ENCODE measurements at places on chromosomes 12 and 14. TPM values are rescaled to one million over a fixed set of nuclear protein-coding genes. Genes with fewer than 3 reads are reported as not detected.
A peak's percentile ranks its signal among the peaks of the same experiment; 100 is the strongest.

MGP gene
- 0.23 TPM for total RNA-seq

- DNase-seq, result no peak
These were observed 32.6 kb downstream of the TMEM63C start for GRCh38 chr14:77214216-77214615.

- DNase-seq, result no peak
These were observed 12.2 kb upstream of the SLCO1B1 start for GRCh38 chr12:21118760-21119159.

GRCh38 chr12:106289196-106289681 is 13.3 kb upstream of the TCP11L2 start:
- peak; percentile 24 for DNase-seq

GRCh38 chr12:103100257-103100831 is 142.9 kb downstream of the ASCL1 start:
- DNase-seq, result no peak

- DNase-seq, result no peak
These were observed 5.7 kb upstream of the SERPINA1 start for GRCh38 chr14:94394025-94394493.

GRCh38 chr12:75852143-75852542 is 179.4 kb downstream of the PHLDA1 start:
- DNase-seq, result peak; percentile 52

DNA sequence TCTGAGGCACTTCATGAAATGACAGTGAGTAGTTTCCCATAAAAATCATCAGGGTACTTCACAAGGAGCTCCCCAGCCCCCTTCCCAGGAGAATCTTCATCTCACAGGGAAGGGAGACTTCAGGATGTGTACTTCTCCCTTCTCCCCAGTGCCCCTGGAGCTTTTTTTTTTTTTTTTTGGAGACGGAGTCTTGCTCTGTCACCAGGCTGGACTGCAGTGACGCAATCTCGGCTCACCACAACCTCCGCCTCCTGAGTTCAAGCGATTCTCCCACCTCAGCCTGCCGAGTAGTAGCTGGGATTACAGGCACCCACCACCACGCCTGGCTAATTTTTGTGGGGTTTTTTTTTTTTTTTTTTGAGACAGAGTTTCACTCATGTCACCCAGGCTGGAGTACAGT is 10.4 kb downstream of the ITPK1 start:
- DNase-seq, result peak; percentile 89

DNA sequence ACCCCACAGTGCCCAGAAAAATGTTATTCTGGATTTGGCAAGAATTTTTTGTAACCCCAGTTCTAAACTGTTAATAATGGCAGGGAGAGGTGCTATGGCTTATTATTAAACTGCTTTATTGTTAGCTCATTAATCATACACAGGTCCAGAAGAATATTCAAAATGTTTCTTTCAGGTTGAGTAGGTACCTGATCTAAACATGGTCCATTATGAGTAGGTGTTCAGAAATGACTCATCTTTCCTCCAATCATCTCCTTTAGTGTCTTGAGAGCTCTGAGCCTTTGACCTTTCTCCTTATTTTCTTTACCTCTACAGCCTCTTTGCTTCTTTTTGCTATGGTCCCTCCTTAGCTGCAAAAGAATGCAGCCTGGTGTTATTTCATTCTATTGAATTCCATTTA is 211.0 kb upstream of the GARIN6 start:
- no peak for DNase-seq

DNA sequence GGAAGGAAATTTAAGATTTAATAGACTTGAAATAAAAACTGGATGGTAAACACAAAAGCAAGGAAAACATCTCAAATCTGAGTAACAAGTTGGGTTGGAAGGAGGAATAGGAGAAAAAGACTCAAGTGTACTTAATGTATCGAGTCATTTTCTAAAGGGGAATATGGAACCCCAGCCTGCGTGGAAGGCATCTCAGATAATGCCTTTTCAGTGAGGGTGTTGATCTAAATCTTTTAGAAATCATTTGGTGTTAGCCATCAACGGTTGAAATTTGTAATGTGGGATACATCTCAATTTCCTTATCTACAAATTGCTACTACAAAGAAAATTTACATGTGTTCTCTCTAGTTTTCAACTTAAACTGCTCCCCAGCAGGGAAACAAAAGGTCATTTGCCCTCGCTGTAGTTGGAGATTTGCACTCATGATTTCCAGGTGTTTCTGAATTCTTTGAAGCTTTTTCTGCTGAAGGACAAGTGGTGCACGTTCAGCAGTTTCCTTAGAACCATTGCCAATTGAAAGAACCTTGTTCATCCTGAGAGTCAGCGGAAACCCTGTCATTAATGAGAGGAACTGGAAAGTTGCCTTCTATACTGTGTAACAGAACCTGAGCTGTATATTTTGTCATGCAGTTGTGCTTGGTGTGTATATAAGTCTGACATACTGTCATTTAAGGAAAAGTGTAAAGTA is 2.2 kb downstream of the PCBP2 start:
- no peak for DNase-seq

GRCh38 chr12:124610021-124610612 is 42.7 kb upstream of the NCOR2 start:
- no peak for DNase-seq

DNA sequence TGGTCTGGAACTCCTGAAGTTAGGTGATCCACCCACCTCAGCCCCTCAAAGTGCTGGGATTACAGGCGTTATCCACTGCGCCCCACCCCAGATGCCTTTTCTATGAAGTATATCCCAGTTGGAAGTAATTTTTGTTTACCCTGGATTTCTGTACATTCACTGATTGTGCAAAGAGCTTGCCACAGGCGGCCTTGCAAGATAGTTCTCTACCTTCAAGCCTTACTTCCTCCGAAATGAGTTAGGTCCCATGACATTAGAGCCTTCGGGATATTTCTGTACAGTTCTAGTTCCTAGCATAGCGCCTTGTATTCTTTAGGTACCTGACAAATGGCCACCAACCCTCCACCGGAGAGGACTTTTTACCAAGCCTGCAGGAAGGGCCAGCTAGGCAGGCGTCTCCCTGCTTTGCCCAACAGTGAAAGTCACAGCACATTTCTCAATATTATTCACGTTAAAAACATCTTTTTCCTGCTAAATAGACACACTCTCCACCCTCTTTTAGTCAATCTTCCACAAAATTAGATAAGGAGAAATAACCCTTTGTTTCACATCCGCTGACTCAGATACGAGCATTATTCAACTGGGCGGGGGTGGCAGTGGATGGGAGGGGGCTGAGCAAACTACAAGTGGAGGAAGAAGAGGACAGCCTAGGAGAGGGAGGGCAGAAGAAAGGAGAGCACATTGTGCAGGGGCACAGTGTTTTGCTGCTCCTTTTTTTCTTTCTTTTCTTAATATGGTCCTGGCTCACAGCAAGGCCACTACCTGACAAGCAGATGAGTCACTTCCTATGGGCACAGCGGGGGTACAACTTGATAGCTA is 40.0 kb upstream of the CAPRIN2 start:
- peak; percentile 100 for DNase-seq

Measured in HT1080 (cell line).